ENCODE measurements at places on chromosomes 6 and 20.

DNA sequence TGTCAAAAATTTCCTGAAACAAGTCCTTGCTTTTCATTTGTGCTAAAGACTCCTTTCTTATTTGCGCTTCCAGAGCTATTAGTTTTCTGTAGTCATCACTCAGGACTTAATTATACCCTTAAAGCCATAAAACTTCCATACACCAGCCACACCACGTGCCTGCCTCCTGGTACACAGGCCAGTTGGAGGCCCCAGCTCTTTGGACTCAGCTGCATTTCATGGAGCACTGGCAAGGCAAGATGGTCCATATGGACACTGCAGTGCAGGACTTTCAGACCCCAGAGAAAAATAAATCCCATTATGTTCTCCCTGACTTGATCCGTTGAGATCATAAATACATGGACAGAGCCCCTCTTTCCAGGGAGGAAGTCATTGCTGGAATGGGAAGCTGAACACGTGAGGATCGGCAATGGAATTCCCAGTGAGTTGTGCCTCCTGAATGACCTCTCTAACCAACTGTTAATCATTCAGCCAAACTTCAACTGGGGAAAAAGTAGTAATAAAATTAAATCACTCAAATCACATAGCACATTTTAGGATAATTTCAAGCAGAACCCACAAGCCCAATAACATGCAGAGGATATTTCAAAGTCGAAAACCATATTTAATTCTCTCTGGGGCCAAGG, 173.1 kb downstream of the HACE1 start:
- DNase-seq = no peak

- no peak for DNase-seq
Observed at GRCh38 chr20:44001667-44002596, 87.3 kb downstream of the TOX2 start.

GRCh38 chr6:31972709-31973350, 892 bp upstream of the DXO start:
- no peak for DNase-seq

DNA sequence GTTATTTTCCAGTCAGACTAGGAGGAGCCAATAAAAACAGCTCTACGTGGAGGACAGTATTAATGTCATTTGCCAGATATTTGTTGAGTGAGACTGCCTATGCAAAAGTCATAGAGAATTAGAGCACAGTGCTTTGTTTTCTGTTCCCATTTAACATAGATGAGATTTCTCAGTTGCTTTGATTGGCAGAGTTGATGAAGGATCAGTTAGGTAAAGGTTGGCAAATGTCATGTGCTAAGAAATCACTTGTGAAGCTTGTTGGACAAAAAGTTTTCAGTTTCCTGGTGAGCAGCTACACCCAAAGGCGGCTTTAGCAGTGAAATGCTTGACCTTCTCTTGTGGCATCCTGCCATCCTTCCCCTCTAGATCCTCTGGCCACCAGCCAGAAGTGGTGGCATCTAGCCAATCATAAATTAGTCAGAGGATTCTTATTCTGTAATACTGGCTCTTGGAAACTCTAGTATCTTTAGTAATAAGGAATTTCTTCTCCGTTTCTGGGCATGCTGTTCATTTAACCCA, 37.0 kb downstream of the BCKDHB start:
- DNase-seq = no peak

DNA sequence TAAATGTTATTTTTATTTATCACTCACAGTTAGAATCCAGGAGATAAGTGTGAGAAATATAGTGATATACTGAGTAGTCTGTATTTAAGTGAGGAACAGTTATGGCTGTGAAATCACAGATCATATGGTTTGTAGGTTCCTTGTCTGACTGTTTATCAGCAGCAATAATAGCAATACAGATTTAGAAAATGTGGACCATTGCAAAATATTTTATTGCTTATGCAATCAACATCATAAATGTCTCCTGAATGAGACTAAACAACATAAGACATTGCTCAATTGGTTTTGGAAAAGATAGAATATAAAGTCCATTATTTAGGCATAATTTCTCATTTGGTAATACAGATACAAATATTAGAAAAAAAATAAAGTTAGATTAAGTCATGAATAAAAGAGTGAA, 43.7 kb downstream of the CCDC170 start:
- no peak for DNase-seq

DNA sequence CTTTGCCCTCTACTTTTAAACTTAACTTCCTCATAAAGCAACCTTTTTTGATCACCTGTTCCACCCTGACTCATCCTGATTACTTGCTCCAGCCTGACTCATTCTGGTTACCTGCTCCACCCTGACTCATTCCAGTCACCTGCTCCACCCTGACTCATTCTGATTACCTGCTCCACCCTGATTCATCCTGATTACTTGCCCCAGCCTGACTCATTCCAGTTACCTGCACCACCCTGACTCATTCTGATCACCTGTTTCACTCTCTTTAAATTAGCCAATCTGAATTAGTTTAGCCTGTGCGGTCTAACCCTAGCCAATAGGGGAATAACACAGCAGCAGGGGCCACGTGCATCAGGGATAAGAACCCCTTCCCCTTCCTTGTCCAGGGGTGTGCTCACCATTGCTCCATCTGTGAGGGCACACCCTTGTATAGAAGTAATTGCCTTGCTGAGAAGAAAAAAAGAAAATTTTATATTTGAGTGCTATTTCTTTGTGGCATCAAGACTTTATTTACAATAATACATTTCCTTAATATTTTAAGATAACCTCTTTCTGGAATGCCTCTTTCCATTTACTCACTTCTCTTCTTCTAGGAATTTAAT, 17.9 kb downstream of the HLA-G start:
- no peak for DNase-seq

DNA sequence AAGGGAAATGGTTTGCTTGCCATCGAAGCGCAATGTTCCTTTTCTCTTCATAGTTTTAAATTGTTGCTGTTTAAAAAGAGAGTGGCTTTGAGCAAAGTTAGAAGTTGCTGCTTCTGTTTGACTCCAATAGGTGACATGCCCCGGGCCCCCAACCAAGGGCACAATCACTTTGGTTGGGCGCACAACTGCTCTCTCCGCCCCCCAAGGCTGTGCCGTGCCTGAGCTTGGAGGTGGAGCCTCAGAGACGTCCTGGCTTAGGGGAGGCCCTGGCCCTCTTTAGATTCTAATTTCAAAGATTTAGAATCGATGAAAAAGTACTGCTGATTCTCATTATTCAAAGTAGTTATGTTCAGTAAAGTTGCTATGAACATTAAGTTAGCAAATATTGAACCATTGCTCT, 725.9 kb downstream of the COL12A1 start:
- DNase-seq = no peak

DNA sequence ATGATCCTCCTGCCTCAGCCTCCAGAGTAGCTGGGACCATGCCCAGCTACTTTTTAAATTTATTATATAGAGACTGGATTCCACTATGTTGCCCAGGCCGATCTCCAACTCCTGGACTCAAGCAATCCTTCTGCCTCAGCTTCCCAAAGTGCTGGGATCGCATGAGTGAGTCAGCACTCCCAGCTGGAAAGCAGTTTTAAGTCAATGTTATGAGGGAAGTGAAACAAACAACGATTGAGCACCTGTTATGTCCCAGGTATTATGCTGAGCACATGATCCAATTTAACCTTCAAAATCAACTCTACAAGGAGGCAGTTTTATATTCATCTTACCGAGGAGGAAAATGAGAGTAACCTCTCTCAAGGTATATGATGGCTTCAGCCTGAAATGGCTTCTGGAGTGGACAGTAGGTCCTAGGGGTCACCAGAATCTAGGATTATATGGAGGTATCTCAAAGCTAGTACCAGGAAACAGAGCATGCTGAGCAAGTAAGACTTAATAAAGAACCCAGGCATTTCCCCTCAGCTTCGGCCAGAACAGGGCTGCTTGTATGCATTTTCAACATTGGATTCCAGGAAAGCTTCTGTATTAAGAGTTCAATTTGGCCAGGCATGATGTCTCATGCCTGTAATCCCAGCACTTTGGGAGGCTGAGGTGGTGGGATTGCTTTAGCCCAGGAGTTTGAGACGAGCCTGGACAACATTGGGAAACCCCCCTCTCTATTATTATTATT, 55.0 kb downstream of the EDN1 start:
- no peak for DNase-seq

DNA sequence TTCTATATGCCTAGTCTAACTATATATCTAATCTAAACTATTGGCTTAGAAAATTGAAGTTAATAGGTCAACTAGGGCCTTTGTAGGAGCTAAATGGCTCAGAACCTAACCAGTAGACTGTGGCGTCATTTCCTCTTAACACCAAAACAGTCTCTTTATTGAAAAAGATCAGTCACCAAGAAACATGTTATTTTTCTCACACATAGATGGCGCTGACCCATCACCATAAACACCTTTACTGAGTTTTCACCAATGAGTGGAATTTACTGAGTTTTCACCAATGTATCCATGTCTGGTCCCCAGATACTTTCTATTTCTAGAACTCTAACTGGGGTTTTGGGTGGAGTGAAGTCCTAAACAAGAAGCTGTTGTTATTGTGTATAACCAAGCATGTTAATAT, 636.0 kb downstream of the BCKDHB start:
- no peak for DNase-seq

GRCh38 chr6:81847866-81848265, 95.4 kb upstream of the TENT5A start:
- DNase-seq = no peak

DNA sequence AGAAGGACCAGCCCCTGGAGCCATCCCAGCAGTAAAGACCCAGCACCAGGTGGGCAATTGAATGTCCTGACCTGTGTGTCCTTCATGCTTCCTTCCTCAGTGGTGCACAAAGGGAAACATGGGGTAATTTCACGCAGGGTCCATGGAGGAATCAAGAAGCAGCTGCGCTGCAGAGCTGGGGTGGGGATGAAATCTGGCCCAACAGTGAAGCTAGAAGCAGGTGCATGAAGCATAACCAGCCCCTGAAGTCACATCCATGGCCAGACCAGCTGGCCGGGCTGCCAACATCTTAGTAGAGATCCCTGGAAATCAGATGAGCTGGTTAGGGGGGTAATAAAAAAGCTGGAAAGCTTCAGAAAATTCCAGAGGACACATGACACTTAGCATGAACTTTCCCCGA, 646.7 kb upstream of the DEFB115 start:
- DNase-seq = no peak

- DNase-seq = no peak
Observed at GRCh38 chr20:60422848-60423247, 464.6 kb downstream of the CDH26 start.

- DNase-seq = no peak
Observed at GRCh38 chr20:7908905-7909304, 31.4 kb downstream of the HAO1 start.

DNA sequence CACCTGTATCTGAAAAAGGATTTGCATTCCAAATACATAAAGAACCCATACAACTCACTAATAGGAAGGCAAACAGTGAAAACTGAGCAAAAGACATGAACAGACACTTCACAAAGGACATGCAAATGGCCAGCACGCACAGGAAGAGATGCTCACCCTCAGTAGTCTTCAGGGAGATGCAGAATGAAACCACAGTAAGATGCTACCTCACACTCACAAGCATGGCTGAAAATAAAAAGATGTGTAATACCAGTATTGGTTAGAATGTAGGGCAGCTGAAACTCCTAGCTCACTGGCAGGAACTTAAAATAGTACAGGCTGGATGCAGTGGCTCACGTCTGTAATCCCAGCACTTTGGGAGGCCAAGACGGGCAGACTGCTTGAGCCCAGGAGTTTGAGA, 64.6 kb downstream of the SNX5 start:
- no peak for DNase-seq

GRCh38 chr6:161198176-161198575, 75.7 kb downstream of the AGPAT4 start:
- DNase-seq = no peak

DNA sequence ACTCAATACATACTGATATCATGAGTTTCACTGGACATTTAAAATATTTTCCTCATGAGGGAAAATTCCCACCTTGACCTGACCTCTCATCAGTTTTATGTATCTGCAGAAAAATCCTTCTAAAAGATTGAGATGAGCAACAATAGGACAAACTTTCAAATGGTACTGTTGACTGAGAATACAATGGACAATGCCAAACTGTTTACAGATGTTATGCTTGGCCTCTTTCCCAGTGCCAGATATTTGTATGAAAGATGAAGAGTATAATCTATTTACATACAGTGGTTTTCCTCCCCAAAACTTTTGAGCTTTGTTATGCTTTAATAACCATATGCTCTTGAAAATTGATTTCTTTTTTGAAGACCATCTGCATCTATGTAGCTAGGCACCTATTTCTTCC, 245.1 kb upstream of the RSPO3 start:
- no peak for DNase-seq

DNA sequence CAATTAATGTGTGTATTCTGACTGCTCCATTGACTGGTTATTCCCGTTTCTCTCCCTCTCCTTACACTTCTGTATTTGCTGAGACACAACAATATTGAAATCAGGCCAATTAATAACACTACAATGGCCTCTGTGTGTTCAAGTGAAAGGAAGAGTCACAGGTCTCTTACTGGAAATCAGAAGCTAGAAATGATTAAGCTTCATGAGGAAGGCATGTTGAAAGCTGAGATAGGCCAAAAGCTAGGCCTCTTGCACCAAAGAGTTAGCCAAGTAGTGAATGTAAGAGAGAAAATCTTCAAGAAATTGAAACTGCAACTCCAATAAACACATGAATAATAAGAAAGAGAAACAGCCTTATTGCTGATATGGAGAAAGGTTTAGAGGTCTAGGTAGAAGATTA, 489.5 kb upstream of the CITED2 start:
- DNase-seq = no peak

DNA sequence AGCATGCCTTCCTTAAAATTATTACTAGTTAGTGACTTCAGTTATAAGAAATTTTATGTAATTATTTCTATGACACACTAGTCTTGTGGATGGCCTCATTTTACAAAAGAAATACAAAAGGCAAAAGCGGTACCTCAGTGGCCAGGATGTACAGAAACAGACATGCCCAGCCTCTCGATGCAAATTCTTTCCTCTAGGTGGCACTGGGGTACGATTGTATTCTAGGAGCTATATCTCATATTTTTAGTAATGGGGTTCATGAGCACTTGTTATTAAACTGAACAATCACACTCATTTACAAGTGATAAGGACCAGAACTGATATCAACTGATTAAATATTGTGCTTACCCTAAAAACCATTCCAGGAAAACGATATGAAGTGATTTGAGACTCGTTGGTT, 59.8 kb downstream of the SOD2 start:
- DNase-seq = no peak

DNA sequence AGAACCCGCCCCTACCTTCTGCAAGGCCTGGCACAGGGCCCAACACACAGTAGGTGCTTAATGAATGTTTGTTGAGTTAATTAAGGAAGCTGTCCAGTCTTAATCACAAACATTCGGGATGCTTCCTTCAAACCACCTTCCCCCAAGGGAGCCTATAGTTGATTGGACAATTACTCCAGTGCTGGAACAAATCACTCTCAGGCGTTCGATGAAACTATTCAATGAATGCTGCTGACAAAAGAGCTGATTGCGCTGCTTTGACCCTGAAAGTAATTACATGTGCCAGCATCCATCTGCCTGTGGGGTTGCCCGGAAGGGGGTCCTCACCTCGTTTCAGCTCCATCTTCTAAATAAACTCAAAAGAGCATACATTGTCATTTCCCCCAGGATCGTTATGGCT, 112.0 kb upstream of the SRSF6 start:
- DNase-seq = no peak
